ENCODE measurements at places on chromosomes 11 and 22.

DNA sequence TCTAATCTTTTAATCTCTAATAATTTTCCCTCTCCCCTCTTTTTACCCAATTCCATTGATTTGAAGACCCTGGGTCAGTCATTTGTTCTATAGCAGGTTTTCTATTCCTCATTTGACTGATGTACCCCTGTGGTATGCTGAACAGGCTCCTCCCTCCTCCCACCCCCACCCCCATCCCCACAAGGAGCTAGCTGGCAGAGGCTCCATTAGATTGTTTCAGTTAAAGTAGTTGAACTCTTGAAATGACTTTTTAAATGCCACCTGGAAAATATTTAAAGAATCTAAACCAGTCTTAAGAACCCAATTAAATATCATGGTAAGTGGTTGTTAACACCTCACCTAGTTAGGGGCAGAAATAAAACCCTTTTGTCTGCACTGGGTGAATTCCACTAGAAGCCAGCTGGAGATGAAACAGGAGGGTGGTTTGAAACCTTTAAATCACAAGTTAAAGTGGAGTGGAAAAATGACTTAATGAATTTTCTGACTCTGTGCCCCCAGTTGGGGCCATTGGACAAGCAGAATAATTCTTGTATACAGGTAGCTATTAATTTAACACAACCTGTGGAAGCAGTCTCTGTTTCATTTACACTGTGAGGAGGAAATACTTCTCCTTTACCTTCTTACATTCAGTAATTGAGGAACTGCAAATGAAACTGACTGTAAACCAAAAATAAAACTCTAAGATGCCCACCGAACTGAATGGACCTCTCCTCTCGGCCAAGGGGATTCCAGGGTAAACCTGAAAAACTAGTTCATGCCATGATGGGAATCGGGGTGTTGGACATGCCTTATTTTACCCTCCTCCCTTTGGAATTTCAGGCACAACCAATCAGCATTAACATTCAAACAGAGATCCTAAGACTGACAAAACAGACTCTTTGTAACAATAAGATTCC lies 30.7 kb downstream of the PRR5L start:
- no peak for DNase-seq

DNA sequence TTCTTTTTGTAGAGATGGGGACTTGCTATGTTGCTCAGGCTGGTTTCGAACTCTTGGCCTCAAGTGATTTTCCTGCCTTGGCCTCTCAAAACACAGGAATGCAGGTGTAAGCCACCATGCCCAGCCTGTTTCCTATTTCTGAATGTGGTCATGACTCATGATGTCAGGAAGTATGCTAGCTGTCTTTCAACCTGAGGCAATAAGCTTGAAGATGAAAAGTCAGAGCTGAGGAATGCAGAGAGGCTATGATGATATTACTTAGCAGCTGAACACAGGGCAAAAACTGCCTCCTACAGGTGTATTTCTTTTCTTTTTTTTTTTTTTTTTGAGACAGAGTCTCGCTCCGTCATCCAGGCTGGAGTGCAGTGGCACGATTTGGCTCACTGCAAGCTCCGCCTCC lies 9.0 kb upstream of the NUCB2 start:
- no peak for DNase-seq

- no peak for DNase-seq
Observed at GRCh38 chr22:19495562-19496323, 16.0 kb downstream of the CDC45 start.

DNA sequence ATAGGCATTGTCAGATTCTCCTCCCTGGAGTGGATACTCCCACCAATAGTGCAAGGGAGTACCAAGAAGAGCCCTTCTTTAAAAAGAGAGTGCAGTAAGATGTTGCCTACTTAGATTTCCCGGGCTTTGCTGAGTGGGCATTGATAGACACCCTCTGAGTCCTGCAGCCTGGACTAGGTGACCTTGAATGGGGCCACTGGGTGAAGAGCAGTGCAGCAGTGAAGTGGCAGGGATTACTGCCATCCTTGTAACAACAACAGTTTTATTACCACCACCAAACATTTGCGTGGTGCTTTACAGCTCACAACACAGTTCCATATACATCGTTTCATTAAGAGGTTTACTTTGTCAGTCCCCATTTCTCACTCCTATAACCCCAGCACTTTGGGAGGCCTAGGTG lies 59.4 kb downstream of the MICAL2 start:
- no peak for DNase-seq

DNA sequence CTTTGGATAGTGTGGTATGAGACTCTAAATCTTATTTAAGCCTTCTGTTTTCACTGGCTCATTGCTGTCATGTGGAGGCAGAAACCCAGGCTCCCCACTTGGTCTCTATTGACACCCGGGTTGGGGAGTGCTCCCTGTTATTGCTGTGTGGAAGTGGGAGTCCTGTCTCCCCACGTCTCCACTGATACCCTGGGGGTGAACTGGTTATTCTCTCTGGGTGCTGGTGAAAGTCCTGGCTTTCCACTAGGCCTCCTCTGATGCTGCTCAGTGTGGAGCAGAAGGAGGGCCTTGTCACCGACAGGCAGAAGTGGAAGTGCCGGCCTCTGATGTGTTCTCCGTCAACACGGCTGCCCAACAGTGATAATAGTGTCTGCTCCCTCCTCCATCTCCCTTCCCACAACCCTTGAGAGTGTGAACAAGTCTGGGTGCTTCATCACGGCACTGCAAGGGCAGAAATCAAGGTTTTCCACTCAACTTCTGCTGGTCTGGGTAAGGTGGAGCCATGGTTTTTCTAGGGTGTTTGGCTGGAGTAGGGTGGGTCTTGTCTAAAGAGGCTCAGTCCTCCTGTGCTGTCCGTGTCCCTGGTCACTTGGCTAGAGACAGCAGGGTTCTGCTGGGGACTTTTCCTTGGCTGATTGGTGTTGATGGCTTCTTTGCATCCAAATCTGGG lies 240.7 kb upstream of the B3GAT1 start:
- DNase-seq: no peak

DNA sequence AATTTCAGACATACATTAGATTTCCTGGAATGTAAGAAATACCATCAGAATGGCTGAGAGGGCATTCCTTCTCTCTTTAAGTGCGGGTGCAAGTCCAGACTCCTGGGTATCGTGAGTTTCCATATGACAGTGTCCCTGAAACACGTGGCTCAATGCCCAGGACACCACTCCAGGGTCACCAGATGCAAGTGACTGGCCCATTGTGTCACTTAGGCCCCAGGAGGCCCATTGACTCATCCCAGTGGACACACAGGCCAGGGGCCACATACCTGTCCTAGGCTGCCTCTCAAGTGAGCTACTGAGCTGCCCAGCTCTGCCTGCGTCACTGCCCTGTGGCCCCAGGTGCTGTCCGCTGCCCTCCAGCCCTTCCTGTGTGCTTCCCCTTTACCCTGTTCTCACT lies 18.5 kb downstream of the FBLN1 start:
- no peak for DNase-seq

GRCh38 chr22:24147666-24148065 lies 33.6 kb upstream of the SUSD2 start:
- DNase-seq: no peak

DNA sequence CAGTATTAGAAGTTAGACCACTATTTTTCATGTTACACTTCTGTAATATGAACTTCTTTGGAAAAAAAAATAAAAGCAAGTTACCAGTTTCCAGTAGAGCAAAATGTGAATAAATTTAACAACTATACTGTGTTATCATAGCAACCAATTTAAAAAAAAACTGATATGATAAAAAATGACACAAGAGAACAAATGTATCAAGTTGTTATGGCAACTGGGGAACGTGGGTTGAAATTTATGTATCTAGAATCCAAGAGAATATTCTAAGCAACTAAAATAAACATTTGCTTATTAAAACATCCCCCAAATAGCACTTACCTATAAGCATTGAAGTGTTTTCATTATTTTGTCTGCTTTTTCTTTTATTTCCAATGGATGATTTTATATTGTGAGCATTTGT lies 442.4 kb downstream of the DLG2 start:
- no peak for DNase-seq

- DNase-seq: no peak
Observed at GRCh38 chr22:37734964-37735451, 38.2 kb downstream of the TRIOBP start.

DNA sequence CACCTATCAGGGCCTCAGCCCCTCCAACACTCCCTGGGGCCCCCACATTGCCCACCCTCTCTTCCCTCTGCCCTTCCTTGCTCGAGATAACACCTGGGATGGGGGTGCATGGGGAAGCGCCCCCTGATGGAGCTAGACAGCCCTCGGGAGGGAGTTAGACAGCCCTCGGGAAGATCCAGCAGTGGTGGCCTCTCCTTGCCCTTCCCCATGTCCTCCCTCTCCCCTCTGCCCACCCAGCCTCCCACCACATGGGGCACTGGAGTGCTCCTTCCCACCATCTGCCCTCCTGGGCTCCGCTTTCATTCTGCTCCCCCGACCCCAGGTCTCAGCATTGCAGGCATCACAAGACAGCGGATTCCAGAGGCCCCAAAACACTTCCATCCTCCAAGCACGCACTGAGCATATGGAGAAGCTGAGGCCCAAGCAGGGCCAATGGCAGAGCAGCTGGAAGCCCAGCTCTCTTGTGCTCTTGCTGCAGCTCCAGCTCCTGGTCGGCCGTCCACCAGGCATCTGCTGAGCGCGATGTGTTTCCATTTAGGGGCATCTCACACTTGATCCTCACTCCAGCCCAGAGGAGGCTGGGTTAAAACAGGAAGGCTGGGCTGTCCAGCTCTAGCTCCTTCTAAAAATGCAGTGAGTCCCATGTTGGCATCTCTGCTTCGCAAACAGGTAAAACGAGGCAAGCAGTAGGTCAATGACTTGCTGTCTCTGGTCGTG lies 65.6 kb downstream of the IGLL1 start:
- no peak for DNase-seq

DNA sequence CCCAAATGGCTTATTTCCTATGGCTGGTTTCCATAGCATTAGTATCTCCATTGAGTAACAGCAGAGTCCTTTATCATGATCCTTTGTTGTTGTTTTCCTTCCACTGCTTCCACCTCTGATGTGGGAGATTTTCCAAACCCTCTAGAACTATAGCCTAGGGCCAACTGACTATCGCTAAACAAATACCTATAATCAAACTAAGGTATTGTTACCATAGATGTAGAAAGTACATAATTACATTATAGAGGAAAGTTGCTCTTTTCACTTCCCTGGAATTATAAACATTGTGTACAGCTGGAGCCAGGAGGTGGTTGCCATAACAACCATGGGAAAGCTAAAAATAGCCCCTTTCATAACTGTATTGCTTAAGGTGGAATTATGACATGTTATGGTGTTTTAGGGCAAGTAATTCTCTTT lies 47.0 kb upstream of the ALKBH3 start:
- DNase-seq: no peak

GRCh38 chr22:48895831-48896765 lies 931.6 kb downstream of the BRD1 start:
- no peak for DNase-seq

DNA sequence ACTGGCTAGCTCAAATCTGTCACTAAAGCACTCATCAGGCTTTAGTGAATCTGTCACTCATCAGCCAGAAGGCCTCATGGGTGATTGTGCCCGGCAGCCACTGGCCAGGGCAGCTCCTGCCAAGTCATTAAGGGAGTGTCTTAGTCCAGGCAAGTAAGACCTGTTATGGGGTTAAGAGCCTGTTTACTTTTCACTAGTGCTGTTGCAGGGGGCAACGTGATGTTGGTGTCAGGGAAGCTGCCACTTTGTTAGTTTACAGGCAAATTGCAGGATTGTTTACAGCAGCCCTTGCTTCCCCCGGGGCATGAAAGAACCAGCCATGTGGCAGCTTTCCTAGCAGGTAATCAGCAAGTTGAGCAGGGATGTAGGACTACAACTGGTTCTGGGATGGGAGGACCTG lies 155.6 kb upstream of the NCAM1 start:
- DNase-seq: no peak

- no peak for DNase-seq
Observed at GRCh38 chr11:15374418-15374817, 259.7 kb downstream of the INSC start.

DNA sequence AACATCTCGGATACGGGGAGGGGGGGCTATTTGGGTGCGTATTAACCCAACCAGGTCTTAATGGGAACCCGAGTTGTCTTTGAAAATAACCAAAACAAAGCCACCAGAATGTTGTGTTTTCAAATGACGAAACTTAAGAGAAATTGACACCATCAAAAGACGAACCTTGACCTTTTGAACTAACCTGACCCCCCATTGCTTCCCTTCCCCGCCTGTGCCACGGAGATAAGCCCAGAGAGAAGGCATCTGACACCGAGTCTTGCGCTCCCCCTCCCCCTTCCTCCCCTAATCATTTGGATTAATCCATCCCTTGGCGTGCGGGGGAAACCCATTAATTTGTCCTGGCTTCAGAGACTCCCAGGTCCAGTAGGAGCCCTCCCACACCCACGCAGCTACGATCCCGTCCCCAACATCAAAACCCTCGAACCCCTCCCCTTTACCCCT lies 4.5 kb upstream of the GCAT start:
- no peak for DNase-seq

DNA sequence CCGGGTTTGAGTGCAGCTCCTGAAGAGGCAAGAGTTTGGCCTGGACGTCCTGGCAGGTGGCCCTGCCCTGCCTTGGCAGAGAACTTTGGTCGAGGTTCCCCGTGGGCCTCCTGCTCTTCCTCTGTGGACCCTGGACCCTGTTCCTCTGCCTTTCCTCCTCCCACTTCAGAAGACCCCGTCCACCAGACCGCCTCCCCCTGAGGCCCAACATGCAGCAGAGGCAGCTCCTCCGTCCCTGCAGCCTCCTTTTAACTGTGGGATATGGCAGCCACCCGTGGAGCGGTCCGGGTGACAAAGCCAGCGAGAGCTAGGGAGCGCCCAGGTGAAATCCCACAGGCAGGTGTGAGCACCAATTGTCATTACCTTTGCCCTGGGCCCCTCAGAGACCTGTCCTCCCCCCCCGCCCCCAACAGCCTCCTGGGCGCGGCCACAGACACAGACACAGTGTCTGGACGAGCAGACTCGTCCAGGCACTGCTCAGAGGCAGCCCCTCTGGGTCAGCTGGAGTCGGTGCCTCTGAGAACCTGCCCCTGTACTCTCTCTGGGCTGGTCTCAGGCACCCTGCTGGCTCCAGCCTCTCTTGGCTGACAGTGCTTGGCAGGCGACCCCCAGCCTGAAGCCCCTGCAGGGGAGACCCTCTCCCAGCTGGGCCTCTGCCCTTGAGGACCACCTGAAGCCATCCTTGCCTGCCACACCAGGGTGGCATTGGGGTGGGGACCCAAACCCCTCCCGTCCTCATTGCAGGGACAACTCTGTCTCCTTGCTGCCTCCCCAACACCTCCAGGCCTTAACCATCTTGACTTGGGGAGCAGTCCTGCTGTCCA lies 4.1 kb upstream of the PTDSS2 start:
- DNase-seq: no peak

- no peak for DNase-seq
Observed at GRCh38 chr11:78834886-78835285, 260.2 kb upstream of the NARS2 start.

Data from stimulated activated naive CD4-positive, alpha-beta T cell treated with Interleukin-2 at 50 U/mL for 16 hours (primary cell).